ENCODE measurements at places on chromosomes 7 and 10.

GRCh38 chr7:150324373-150324961, 1.1 kb upstream of the ACTR3C start:
- peak; percentile 77 for DNase-seq

- no peak for DNase-seq
Observed at GRCh38 chr10:71627956-71628355, 91.6 kb downstream of the C10orf105 start.

DNA sequence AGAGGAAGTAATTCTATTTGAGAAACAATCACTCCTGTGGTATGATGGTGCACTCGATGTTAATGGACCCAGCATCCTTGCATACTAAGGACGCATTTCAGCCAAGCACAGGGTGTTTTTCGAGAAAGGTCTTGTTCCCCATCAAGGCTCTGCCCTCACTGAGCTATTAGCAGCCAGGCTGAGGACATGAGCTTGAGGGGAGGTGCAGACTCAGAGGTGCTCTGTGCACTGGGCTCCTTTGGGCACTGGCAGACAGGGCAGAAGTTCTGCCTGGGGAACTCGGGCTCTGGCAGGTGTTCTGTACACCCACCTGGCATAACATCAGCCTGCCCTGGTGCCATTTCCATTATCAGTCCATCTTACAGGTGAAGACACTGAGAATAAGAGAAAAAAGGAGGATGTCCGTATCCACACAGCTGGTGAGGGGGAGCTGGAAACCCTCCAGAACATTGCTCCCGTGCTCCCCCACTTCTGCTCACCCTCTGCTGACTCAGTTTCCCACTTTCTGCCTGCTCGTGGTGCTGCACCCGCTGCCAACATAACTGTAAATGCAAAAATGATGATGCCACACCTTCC, 92.7 kb upstream of the RET start:
- peak; percentile 20 for DNase-seq

GRCh38 chr7:151411551-151411950, 1.7 kb upstream of the WDR86 start:
- no peak for DNase-seq

GRCh38 chr7:74097937-74098614, 14.5 kb downstream of the LIMK1 start:
- DNase-seq = no peak

DNA sequence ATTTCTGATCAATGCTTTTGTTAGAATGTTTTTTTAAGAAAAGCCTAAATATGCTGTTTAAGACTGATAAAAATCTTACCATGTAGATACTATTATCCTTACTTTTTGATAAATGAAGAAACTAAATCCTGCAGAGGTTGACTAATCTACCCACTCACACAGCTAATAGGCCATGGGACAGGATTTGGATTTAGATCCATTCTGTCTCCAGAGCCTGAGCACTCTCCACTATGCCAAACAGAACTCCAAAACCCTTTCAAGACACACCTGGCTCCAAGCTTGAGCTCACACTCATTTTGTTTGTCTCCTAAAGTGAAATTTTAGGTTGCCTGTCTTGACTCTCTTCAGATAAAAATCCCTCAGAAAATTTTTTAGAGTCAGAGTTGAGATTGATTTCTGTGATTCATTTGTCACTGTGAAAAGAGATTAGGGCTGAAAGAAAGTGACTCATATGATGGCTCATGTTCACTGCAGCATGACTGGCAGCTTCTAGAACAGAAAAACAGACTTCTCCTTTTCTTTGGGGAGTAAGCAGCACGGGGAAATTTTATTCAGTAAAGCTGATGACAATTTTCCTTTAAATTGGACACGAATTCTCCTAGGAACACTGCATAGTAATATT, 132.3 kb upstream of the POT1 start:
- DNase-seq = no peak

- DNase-seq = no peak
Observed at GRCh38 chr10:60806921-60807320, 28.6 kb downstream of the CDK1 start.

GRCh38 chr7:19097165-19098055, 20.0 kb downstream of the TWIST1 start:
- DNase-seq = no peak

- DNase-seq = no peak
Observed at GRCh38 chr10:69577268-69578232, 4.3 kb upstream of the NEUROG3 start.

GRCh38 chr10:35456784-35457183, 120.5 kb downstream of the CCNY start:
- no peak for DNase-seq

DNA sequence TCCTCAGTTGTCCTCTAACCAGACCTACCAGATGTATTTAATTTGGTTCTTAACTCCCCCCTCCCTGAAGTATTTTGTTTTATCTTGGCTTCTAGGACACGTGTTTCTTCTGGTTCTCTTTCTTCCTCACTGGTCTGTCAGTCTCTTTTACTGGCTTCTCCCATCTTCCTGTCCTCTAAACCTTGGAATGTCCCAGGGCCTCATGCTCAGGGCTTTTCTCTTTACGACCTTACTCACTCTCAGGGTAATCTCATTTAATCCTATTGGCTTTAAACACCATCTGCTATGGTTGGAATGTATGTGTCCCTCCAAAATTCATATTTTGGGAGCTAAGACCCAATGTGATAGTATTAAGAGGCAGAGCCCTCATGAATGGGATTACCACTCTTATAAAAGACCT, 418.2 kb upstream of the PODXL start:
- no peak for DNase-seq

DNA sequence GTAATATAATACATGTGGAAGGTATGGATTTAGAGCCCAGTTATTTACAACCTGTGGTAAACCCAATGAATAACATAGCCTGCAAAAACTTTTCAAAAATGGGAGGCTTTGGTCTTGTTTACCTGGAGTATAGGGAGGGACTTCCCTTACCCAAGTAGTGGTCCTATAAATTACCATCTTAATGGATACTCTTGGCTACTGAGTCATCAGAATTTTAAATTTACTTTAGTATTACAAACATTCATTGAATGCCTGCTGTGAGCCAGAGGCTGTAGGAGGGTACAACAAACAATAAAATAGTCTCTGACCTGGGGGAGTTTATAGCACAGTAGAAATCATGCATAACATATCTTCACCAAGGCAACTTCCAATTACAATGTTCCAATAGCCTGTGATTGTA, 365.1 kb downstream of the BBS9 start:
- DNase-seq = no peak

DNA sequence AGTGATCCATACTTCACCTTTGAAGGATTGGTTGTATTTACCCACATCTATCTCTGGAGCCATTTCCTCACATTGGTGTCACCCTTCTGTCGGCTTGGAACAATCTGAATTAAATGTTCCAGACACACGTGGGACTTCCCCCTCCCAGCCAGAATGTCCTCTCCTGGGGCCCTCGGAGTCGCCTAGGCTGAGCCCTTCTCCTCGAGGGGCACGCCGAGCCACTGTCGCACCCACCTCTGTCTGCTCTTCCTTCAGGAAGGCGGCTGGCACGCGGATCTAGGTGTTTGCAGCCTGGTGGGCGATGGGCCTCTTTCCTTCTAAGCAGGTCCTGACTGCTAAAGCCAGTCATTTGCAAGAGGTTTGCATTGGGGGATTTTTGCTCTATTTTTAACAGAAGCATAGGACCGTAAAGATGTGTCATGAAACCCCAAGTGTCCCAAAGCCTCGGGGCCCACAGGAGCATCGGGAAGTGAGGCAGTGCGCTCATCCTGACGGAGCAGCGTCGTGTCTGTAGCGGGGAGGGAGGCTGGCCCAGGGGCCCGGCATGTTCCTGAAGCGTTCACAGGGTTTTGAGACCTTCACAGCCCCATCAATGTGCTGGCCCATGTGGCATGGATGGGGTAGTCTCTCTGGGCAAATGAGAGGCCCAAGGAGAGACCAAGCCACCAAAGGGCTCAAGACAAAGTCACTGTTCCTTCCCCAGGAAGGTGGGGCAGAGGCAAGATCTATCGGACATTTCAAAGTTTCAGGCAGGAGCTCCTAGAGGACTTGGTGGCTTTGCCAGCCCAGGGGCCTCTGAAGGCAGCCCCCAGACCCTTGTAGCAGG, 86.7 kb downstream of the RGS10 start:
- DNase-seq = no peak

All from mesenteric fat pad (tissue), 1 donor.